Hypothalamus (tissue), 51 donors: ENCODE measurements at places on chromosomes 6 and 20.

- no peak for DNase-seq
Observed at GRCh38 chr20:1345030-1345755, 16.3 kb upstream of the SDCBP2 start.

GRCh38 chr20:33814238-33814712 lies 3.1 kb downstream of the CHMP4B start:
- DNase-seq, result no peak

DNA sequence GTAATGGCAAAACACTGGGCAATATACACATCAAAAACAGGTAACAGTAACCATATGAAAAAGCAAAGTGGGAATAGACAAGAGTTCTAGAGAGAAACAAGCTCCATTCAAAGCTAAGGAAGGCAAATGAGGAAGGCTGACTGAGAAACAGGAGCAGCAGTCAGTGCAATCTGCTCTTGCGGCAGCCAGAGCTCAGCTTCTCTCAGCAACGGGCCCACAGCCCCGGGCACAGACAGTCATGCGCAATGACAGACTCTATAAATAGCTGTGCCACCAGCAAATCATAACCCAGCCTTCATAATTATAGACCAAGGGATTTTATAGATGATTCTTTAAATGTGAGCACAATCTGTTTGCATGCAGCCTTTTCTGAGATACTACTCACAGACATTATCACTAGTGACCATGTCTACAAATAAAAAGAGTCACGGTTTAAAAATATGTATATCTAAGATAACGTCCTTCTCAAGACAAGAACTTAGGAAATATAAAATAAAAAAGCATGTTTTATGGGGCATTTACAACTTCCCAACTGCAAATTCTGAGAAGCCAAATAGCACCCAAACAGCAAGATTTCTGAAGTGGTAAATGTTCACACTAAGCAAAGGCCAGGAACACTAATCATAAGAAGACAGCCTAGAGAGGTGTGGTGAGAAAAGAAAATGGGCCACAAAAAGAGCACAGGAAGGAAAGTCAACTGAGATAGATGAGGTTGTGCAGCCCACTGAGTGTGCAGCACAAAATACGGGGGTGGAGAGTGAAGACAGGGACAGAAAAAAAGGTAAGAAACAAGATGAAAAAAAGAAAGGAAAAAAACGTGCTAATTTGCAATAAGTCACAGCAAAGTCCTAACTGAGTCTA lies 39.9 kb upstream of the BEND6 start:
- peak; percentile 37 for DNase-seq

DNA sequence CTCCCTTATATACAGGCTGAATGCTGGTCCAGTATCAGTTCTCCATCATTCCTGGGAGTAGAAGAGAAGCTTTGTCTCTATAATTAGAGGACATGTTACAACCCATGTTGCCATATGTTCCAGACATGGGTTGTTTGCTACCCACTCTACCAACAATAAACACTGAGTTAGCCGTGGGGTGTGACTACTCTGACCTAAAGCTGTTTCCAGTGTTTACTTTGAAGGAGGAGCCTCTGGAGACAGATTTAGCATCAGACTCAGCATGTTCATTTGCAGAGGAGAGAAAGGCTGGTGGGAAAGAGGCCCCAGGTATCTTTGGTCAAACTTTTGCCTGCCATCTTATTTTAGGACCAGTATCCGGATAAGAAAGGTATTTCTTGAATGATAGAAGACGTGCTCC lies 157.9 kb upstream of the SNX9 start:
- DNase-seq, result no peak

DNA sequence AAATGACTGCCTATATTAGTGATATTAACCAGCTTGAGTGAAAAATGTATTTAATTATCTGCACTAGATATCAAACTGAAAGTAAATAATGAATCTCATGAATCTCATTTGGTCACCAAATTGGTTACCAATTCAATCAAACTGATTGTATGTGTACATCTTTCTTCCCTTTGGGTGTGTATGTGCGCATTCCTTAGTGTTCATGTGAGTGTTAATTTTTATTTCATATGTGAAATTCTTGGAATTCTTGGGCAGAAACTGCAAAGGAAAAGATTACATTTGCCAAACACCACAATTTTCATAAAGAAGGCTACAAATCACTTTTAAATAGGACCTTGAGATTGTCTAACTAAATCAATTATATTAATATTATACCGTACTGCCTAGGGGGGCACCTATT lies 648.4 kb upstream of the MARCKS start:
- DNase-seq, result no peak

DNA sequence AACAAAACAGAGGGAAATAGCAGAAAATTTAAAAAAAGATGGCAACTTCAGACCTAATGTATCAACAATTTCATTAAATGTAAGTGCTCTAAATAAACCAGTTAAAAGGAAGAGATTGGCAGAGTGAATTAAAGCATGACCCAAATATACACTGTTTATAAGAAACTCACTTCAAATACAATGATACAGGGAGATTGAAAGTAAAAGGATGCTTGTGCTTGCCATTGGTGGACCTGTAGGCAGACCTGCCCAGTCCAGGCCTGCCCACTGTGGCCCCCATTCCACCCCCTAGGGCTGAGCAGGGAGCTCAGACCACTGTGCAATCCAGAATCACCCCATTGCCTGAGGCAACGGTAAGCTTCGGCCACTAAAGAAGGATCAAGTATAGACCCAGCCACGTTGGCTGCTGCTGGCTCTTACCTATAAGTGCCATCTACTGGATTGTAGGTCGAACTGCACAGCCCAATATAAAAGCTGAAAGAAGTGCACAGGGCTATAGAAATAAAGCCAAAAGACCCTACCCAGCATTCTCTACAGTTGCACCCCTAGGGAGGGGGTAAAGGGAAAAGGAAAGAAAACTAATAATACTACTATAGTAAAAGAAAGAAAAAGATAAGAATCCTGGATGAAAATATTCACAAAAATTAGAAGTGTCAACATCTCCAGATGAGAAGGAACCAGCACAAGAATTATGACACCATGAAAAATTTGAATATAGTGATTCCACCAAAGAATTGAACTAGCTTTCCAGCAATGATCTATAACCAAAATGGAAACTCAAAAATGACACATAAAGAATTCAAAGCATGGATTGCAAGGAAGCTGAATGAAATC lies 36.1 kb downstream of the PSMB1 start:
- DNase-seq, result no peak

DNA sequence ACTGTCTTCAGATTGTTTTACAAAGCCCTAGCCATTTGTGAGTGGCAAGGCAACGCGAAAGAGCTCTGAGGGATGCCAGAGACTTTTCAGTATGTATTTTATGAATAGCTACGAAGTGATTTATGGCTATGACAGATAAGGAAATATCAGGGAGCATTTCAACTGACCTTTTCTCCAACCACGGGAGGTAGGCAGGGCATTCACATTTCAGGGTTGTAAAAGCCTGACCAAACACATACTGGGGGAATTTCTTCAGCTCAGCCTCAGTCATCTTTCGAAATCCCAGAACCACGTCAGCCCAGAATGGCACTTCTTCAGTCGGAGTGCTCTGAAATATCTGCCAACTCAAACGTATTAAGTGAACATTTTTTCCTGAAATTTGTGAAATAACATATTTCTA lies 10.8 kb downstream of the DDO start:
- DNase-seq, result no peak

GRCh38 chr6:73521351-73521985 lies 636 bp upstream of the EEF1A1 start:
- no peak for DNase-seq

DNA sequence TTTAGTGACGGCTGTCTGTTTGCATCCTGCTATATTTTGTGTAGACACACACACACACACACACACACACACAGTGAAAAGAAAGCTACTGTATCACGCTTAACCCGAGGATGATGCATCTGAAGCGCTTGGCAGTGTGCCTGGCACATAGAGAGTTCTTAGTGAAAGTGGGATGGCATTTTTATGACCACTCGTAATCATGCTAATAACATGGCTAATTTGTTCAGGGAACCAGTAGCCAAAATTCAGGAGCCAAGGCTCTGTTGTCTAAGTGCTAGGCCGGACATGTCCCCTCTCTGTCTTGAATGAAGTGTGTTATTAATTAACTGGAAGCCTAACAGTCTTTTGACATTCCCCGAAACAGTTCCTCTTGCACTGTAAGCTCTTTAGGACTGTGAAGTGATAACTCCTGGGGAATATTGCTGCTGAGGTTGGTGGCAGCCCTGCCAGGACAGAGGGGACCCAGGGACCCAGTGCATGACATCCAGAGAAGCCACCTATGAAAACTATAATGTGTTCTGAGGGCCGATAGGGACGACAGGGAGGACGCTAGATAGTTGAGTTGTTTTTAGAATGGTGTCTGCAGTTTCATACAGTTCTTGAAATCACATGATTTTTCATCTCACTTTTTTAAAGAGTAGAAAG lies 45.0 kb upstream of the IRF4 start:
- DNase-seq, result no peak

DNA sequence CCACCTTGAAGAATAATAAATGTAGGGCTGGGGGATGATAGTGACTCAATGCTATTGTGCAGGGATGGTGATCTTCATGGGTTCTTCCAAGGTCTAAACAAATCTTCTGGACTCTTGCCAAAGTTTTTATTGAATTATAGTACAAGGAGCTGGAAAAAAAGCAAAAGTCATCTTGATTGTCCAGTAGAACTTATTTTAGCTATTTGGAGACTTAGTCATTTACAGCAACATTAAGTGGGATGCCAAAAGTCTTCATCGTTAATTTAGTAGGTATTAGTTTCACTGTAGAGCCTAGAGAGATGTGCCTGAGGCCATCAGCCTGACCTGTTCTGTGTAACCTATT lies 212.9 kb upstream of the TBX18 start:
- DNase-seq, result no peak

DNA sequence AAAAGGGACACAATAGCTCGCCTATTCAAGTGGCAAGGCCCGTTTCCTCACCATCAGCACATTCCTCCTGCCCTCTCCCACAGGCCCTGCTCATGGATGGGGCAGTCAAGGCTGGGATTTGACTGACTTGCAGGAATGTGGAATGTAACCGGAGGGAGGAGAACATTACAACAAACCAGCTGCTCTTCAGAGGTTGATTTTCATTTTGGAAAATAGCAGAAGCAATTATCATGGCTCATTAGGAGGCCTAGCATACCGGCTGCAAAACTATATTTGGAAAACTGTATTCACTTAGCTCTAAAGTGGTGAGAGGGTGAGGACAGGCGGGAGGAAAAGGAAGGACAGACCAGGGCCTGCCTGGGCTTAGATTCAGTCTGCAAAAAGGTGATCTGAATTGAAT lies 283.7 kb downstream of the CD83 start:
- no peak for DNase-seq

DNA sequence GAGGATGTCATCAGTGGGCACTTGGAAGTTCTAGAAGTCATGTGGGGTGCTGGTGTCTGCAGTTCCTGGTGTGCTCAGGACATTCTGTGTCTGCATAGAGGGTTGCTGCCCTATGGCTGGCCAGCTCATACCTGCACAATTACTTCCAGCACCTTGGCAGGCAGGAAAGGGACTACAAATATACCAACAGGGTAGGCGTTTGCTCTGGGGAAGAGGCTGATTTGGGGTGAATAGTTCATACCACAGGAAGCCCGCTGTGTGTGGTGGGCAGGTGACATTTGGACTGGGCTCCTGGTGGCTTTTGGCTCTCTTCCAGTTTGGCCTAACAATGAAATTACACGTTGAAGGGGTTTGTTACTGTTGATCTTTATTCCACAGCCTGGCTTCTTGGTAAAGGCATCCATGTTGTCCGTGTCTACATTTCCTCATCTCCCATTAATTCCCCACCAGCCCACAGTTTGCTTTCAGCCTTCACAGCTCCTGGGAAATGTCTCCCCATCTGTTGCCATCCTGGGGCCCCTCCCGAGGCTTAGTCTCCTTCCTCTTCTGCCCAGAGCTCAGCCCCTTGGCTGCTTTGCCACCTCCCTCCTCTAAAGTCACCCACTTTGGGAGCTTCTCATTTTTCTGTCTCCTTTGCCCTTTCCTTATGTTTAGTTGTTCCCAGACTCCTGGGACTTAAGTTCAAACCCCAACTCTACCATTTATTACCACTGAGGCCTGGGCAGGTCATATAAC lies 88.1 kb downstream of the RSPH3 start:
- no peak for DNase-seq

GRCh38 chr20:53623134-53623453 lies 29.5 kb upstream of the ZNF217 start:
- no peak for DNase-seq

DNA sequence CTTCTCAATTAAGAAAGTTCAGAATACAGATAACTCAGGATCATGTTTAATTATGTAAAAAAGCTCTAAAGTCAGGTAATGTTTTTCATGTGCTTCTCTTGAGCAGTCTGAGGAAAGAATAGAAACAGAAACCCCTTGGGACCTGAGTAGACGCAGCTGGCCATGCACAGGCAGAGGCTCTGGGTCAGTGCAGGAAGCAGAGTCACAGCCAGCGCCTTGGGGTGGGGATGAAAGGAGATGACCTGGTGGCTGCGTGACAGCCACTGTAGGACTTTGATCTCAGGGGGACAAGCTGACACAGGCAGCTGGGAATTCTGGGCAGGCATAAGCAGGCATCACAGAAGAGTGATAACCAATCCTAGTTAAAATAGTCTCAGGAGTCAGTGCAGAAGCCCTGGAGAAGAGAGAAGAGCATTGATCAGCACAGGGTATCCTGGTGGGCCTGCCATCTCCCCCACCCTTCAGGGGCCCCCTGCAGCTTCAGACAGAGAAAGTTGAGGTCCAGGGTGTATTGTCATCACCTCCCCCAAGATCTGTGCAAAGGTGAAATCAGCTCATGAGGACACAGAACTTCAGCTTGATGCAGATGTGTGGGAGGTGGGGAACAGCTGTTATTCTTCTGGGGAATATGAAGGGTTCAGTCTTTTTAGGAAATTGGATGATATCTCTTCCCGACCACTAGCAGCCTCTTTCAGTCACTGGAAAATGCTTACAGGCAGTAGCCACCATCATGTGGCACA lies 6.4 kb downstream of the HLA-DQB1 start:
- no peak for DNase-seq

DNA sequence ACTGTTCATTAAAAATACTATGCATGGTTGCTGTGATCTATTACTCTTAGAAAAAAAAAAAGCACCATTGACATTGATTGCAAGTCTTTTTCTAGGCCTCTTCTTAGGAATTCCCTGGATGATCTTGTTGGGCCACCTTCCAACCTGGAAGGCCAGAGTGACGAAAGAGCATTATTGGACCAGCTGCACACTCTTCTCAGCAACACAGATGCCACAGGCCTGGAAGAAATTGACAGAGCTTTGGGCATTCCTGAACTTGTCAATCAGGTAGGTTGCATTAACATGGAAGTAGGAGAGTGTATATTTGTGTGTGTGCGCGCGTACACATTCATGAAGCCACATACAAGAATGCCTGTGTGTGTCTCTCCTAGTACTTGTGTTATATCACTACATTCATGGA lies 140.4 kb downstream of the NCOA3 start:
- no peak for DNase-seq

- DNase-seq, result no peak
Observed at GRCh38 chr6:153568628-153569027, 437.5 kb upstream of the RGS17 start.

DNA sequence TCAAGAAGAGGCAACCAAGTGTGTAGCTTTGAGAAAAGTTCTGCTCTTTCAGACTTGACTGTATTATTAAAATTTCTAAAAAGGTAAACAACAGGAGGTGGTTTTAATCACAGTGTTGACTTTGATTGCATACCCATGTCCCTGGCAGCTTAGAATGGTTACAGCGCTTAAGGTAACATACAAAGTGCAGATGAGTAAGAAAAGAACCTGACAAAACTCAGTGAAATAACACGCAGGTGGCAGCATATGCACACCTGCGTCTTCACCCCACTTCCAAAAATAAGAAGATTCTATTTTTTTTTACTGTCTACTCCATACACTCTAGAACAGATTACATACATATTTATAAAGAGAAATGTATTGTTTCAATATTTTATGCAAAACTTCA lies 233.5 kb downstream of the GMPR start:
- no peak for DNase-seq
